ENCODE measurements at places on chromosomes 11 and 22. TPM values are rescaled to one million over a fixed set of nuclear protein-coding genes. Genes with fewer than 3 reads are reported as not detected.
A peak's percentile ranks its signal among the peaks of the same experiment; 100 is the strongest.

DNA sequence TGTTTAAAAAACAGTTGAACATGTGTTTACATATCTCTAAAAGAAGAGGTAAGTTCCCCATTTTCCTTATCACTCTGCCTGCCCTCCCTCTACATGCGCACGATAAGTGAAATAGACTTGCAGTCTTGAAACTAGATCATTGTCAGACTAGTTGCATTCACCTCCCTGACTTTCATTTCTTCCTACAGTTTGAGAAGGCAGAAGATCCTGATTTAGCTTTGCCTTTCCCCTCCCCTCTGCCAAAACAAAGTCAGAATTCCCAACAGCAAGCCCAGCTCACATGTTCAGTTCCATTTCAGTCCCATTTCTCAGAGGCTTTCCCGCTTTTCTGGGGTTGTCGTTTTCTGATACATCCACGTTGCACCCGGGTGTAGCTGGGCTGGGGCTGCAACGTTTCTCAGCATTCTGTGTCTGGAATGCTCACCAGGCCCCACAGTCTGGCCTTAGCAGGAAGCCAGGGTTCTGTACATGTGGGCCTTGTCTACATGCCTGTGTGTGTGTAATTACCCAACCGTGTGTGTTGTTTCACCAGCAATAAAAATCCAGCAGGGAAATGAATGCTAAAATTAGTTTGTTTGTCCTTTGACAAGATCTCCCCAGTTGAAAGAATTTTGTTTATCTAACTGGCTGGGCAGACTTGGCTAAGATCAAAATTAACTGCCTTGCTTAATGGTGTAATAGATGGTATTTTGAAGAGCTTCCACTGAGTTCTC, 179.2 kb downstream of the DBX1 start:
- peaks cover 81% of the 10 kb centered on the region for H3K4me1 ChIP-seq
- DNase-seq = no peak
- peaks cover 13% of the 10 kb centered on the region for H3K36me3 ChIP-seq
- peak overlapping the region; percentile 12 for H3K4me3 ChIP-seq
- peak overlapping the region; percentile 75 for H3K27ac ChIP-seq

DNA sequence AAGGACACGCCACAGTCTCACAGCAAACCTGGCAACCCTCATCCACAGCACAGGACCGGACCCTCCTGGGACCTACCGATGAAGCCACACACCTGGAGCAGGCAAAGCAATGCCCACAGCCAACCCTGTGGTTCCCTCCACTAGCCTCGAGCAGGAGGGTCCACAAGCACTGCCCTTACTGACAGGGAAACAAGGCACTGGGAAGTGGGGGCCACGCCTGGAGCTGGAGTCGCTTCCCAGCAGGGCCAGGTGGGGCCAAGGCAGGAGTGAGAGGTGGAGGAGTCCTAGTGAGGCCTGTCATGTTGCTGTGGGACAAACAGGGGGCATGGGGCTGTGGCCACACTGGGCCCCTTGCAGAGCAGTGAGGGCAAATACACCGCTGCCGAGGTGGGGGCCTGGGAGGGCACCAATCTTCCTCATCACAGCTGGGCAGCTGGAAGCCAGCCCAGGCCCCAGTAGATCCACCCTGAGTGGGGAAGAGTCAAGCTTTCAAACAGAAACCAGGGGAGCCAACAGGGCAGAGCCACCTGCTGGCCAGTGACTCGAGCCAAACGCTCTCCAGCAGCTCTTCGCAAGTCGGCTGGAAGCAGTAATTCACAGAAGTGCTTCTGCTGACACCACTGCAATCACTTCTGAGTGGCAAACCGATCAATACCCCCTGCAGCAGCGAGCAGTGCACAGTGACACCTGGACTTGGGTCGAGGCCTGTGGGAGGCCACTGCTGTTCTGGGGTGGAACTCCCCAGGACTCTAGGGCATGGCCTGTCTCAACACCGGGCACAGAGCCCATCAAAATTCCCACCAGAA, 13.7 kb downstream of the SULT4A1 start:
- DNase-seq = no peak
- no peaks in the 10 kb centered on the region for H3K4me1 ChIP-seq
- H3K27me3 ChIP-seq = no peaks in the 10 kb centered on the region
- H3K36me3 ChIP-seq = no peaks in the 10 kb centered on the region
- no peak overlapping the region for H3K4me3 ChIP-seq

GRCh38 chr22:47879346-47879745, 1116.9 kb downstream of the TBC1D22A start:
- no peak for DNase-seq
- H3K27me3 ChIP-seq = no peaks in the 10 kb centered on the region
- no peaks in the 10 kb centered on the region for H3K4me1 ChIP-seq
- H3K4me3 ChIP-seq = no peak overlapping the region
- H3K36me3 ChIP-seq = no peaks in the 10 kb centered on the region

CD248 gene
- 22.9 TPM for total RNA-seq

THOC5 gene
- total RNA-seq = 39.8 TPM

OPCML gene
- not detected for total RNA-seq
